Adrenal gland (tissue), 19 donors: ENCODE measurements at places on chromosomes 7 and 10. TPM values are rescaled to one million over a fixed set of nuclear protein-coding genes. Genes with fewer than 3 reads are reported as not detected.

DNA sequence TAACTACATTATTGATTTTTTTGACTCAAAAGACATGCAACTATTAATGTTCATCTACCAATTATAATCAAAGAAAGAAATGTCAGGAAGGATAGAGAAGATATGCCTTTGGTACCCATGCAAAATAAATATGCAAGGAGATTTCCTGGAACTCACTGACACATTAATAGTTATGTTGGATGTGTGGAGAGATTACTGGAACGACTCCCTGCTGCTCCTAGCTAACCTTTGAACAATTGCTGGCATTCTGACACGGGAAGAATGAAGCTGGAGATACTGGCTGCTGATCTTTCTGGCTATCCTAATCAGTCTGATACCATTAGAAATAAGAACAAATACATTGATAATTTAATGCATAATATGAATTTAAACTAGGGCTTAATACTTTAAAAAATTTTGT is 507.9 kb upstream of the NRG3 start:
- no peak for DNase-seq
- no peaks in the 10 kb centered on the region for H3K36me3 ChIP-seq
- no peaks in the 10 kb centered on the region for H3K4me1 ChIP-seq
- H3K27ac ChIP-seq = no peak overlapping the region
- H3K4me3 ChIP-seq = no peak overlapping the region

DNA sequence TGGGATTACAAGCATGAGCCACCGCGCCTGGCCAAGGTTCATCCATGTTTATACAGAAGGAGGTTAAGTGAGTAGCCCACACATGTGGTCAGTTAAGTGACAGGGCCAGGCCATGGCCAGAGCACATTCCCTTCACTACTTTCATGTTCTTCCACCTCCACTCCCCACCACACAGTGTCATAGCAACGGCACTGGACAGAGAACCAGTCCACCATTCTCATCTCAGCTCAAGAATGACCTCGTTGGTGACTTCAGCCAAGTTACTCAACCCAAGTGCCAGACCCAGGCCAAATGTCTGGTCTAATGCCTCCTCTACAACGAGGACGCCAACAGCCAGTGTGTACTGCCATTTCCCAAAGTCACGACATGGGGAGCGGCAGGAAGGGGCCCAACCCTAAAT is 62.4 kb downstream of the INHBA start:
- no peak for DNase-seq
- no peak overlapping the region for H3K4me3 ChIP-seq
- no peaks in the 10 kb centered on the region for H3K36me3 ChIP-seq

The DPYSL4 gene
- 5.7 TPM for polyA plus RNA-seq

DNA sequence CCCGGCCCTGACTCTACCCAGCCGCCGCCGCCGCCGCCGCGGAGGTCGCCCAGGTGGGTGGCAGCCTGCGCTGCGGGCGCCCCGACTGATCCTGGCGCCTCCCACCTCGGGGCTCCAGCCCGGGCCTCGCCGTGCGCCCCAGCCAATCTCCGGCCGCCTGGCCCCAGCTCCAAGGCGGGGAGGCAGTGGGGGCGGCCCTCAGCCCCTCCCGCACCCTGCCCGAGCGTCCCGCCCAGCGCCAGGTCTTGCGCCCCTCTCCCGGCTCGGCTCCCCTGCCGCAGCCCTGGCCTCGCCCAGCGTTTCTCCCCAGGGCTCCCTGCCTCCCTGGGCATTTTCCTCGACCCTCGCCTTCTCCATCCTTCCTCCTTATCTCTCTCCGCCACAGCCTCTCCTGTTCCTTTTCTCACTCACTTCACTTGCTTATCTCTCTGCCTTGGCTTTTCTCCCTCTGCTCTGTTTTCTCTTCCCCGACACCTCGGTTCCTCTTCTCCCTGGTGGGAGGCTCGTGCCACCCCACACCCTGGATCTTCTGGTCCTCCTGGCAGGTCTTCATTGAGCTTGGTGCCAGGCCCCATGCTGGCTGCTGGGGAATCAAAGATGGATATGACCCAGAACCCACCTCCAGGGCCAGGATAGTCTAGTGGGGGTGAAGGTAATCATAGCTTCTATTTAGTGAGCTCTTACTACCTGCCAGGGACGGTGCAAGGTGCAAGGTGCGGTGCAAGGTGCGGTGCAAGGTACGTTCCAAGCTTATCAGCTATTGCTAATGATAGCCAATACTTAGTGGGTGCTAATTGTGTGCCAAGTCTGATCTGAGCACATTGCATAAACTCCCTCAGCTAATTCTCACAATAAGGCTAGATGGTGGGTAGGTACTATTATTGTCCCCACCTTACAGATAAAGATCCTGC is at the start of gene SFRP5:
SFRP5 (minus strand) TSS at position 87 of the 911 bp plus-strand sequence. CDS start 166 bp downstream, outside the sequence.
- peaks cover 18% of the 10 kb centered on the region for H3K27me3 ChIP-seq
- no peak for DNase-seq
- no peak within 1 kb of the TSS for H3K4me3 ChIP-seq
- H3K36me3 ChIP-seq = no peaks in the 10 kb centered on the region
- no peak within 1 kb of the TSS for H3K27ac ChIP-seq

DNA sequence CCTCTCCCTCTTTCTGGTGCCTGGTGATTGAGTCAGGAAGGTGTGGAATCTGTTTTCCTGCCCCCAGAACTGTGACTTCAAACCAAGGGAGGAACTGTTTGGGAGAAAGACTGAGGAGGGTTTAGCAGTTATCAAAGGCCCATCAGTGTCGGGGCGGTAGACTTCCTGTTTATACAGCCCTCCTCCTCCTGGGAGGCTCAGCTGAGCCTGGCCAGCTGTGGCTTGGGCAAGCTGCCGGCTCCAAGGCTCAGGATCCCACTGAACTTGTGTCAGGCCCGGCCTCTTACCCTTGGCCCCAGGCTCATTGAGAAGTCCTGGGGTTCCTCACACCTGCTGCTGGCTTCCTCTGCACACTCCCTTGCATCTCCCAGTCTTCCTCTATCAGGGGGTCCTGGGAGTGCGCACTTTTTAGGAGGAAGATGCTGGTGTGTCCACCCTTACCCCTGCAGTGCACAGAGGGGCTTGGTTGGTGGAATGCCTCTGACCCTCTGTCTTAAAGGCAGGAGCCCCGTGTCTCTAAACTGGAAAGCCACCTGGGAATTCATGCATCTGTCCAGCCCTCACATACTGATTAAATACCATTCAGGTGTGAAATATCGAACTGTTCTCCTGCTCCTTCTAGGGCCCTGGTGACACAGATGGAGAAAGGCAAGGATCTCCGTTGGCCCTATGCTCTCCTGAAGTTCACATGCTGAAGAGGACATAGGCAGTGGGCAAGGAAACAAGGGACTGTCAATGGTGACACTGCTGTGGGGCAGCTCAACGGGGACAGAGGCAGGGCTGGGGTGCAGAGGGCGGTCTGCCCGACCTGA is 32.4 kb downstream of the CXCL12 start:
- H3K4me3 ChIP-seq = no peak overlapping the region
- no peaks in the 10 kb centered on the region for H3K36me3 ChIP-seq
- no peak overlapping the region for H3K27ac ChIP-seq
- DNase-seq = peak; percentile 20

The ZNF425 gene
- 2.9 TPM for polyA plus RNA-seq

GRCh38 chr10:62234077-62234605 is 34.5 kb downstream of the RTKN2 start:
- no peak for DNase-seq
- H3K27ac ChIP-seq = no peak overlapping the region
- no peaks in the 10 kb centered on the region for H3K27me3 ChIP-seq
- H3K4me3 ChIP-seq = no peak overlapping the region
- H3K36me3 ChIP-seq = no peaks in the 10 kb centered on the region
- no peaks in the 10 kb centered on the region for H3K4me1 ChIP-seq

GRCh38 chr10:18195060-18195799 is 55.0 kb downstream of the CACNB2 start:
- no peak overlapping the region for H3K4me3 ChIP-seq
- no peaks in the 10 kb centered on the region for H3K36me3 ChIP-seq
- H3K4me1 ChIP-seq = no peaks in the 10 kb centered on the region
- no peak overlapping the region for H3K27ac ChIP-seq
- no peaks in the 10 kb centered on the region for H3K27me3 ChIP-seq

- no peak overlapping the region for H3K4me3 ChIP-seq
- no peak overlapping the region for H3K27ac ChIP-seq
- no peaks in the 10 kb centered on the region for H3K36me3 ChIP-seq
- no peaks in the 10 kb centered on the region for H3K4me1 ChIP-seq
- H3K27me3 ChIP-seq = no peaks in the 10 kb centered on the region
- no peak for DNase-seq
These were observed 55.1 kb downstream of the FZD1 start for GRCh38 chr7:91319351-91319750.

GRCh38 chr7:66326501-66327215 is 121.5 kb downstream of the TPST1 start:
- no peak overlapping the region for H3K27ac ChIP-seq
- no peak for DNase-seq
- H3K36me3 ChIP-seq = no peaks in the 10 kb centered on the region
- H3K4me3 ChIP-seq = no peak overlapping the region
- no peaks in the 10 kb centered on the region for H3K4me1 ChIP-seq

DNA sequence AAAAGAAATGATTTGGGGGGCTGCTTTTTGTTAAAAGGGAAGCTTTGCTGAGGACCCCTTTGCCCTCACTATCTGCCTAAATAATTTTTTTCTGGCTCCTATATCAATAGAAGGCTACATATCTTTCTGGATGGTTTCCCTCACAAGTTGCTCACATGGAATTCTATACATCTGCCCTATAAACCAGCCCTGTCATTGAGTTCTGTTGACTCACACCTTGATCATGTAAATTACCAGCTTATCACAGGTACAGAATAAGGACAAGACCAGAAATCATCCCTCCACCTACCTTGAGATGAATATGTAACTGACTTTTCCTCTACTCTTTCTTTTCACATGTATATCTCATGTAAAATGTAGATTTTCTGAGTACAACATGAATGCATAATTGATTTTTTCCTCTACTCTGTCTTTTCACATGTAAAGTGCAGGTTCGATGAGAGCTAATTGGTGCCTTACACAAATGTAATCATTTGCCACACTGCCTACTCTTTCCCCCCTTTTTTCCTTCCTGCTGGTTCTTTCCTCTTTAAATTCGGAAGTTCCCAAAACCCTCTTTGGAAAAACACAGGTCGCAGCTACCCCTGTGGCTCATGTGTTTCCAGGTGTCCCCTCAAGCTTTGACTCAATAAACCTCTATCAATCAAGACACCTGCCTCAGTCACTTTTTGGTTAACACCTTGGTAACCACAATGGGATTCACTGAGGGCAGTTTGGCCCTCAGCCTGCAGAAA is 12.5 kb downstream of the CYP3A43 start:
- H3K27me3 ChIP-seq = no peaks in the 10 kb centered on the region
- no peak for DNase-seq
- no peak overlapping the region for H3K27ac ChIP-seq
- H3K36me3 ChIP-seq = no peaks in the 10 kb centered on the region

The COL26A1 gene
- polyA plus RNA-seq = 15.0 TPM

GRCh38 chr7:124800386-124800785 is 34.8 kb upstream of the GPR37 start:
- no peaks in the 10 kb centered on the region for H3K4me1 ChIP-seq
- H3K27ac ChIP-seq = no peak overlapping the region
- no peak overlapping the region for H3K4me3 ChIP-seq
- H3K36me3 ChIP-seq = no peaks in the 10 kb centered on the region

The CYP3A4 gene
- polyA plus RNA-seq = 0.33 TPM
